CD4-positive, alpha-beta memory T cell (primary cell): ENCODE measurements at places on chromosomes 3 and 15. TPM values are rescaled to one million over a fixed set of nuclear protein-coding genes. Genes with fewer than 3 reads are reported as not detected.

DNA sequence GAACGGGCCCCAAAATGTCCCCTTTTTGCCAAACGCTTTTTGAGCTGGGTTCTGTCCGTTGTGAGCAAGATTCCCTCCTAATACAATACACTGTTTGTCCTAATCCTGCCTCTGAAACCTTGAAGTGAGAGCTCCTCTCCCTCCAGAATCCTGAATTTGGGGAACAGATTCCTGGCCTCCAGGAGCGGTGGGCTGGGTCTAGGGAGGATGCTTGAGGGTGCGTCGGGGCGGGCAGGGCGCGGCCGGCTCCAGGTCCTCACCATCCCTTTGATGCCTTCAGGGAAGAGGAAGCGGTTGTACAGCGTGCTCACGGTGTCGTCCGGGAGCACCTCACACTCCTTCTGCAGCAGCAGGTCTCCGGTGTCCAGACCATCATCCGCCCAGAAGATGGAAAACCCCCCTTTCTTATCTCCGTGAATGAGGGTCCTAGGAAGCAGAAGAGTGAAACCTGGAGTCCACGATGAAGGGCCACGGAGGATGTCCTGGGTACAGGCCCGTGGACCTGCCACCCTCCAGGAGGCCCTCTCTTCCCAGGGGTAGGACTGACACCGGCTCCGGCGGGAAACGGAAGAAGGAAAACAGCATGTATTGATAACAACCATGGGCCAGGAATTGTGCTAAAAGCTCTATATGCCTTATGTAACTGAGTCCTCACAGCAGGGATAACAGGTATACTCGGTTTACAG, 23.2 kb downstream of the ALDH1L1 start:
- no peak for DNase-seq

Gene CISH
- 14.7 TPM for total RNA-seq

Gene TEX9
- 2.2 TPM for total RNA-seq

Gene LMAN1L
- 0.39 TPM for total RNA-seq

Gene FOXB1
- total RNA-seq, result not detected

Gene NAALADL2
- total RNA-seq, result not detected

Gene CTSH
- 32.8 TPM for total RNA-seq
